ENCODE measurements at places on chromosomes 5 and 9. TPM values are rescaled to one million over a fixed set of nuclear protein-coding genes. Genes with fewer than 3 reads are reported as not detected.

Gene KIF4B
- total RNA-seq: not detected

Gene MARCOL
- not detected for total RNA-seq

Gene EQTN
- not detected for total RNA-seq

Gene MEIKIN
- not detected for total RNA-seq

- DNase-seq: no peak
These were observed 23.8 kb upstream of the CPEB4 start for GRCh38 chr5:173864126-173865050.

DNA sequence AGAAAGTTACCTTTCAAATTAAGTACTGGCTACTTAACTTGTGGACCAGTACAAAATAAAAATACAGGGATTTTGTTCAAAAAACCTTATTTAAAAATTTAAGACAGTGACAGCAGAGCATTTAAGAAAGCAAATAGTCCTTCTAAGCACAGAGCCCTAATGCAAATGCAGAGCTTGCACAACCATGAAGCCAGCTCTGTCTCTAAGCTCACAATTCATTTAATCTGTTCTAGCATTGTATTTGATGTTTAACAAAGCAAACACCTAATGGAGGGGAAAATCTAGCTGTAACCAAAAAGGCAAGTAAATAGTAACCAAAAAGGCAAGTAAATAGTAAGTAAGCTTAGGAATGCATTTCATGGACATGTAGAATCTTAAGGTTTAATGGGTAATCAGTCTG lies 138.7 kb upstream of the GHR start:
- DNase-seq: no peak

GRCh38 chr5:178457471-178457870 lies 132.7 kb downstream of the COL23A1 start:
- DNase-seq: no peak

DNA sequence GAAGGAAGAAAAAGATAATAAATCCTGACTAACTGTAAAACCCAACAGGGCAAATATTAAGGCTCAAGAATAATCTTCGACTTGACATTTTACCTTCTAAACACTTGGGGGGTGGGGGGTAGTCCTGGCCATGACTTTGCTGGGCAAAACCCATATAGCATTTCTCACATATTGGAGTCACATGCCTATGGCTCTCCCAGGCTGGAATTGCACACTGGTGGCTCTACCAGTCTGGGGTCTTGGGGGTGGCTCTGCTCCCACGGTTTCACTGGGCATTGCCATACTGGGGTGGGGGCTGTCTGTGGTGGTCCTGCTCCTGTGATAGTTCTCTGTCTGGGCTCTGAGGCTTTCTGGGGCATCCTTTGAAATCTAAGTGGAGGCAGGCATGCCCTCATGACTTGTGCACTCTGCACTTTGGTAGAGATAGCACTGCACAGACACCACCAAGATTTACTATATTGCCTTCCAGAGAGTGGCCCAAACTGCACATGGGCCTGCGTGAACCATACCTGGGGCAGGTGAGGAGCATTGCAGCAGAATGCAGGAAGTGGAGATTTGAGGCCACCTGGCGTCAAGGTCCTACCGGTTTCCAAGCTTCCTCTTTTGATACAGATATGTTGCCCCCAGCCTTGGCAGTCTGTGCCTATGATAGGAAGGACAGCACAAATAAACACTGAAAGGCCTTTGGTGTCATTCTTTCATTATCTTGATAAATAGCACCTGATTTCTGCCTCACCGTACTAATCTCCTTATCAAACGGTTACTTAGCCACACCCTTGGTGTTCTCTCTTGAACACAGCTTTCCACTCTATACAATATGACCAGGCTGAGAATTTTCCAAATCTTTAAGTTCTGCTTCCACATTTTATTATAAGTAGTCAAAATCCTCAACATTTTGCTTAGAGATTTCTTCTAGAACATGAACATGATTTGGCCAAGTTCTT lies 29.8 kb downstream of the BAAT start:
- DNase-seq: no peak

DNA sequence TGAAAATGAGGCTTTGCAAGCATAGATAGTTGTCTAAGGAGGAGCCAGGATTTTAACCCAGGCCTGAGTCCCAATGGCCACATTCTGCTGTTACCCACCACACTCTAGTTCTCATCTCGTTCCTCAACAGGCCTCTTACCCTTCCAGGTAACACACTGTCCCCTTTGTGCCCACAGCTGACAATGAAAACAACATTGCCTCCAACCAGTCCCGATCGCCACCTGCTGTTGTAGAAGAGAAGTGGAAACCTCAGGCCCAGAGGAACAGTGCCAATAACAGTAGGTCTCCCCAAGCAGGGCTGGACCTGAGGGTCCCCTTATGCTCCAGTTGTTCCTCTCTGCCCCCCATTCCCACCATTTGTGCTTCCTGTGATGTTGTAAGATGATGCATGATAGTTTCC lies 30.4 kb downstream of the AMBP start:
- DNase-seq: no peak

- DNase-seq: no peak
These were observed 1.9 kb downstream of the DBH start for GRCh38 chr9:133638076-133638475.

GRCh38 chr5:178649580-178649979 lies 22.7 kb upstream of the CLK4 start:
- DNase-seq: no peak

GRCh38 chr9:116686693-116687073 lies 422 bp upstream of the TRIM32 start:
- no peak for DNase-seq

DNA sequence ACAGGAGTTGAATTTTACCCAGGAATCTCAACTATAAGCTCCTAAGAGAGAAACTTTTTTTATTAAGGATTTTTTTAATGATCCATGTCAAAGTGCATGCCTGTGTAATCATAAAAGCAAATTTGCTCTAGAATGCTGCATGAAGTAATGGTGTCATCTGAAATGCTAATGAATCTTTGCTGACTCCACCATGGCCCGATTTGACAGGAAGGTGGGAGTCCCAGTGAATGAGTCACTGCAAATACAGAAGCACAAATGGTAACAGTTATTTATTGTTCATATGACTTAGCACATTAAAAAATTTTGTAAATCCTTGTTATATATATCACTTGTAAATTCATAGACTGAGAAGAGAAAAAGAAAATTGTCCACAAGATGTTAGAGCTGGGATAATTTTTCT lies 341.3 kb downstream of the RASEF start:
- DNase-seq: no peak

DNA sequence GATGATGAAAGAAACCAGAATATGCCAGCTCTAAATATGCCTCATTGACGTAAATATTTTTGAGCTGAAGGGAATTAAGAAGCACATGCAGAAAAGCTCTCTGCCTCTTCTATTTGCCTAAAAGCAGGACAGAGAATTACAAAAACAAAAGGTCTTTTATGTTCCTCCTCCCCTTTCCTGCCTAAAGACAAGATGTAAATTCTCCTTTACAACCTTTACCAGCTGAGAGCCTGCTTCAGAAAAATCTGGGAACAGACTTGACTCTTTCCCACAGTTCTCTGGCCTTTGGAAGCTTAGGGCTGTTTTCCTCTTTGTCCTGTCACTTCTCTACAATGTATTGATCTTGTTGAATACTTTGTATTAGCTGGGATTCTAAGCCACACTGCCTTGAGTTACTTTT lies 199.7 kb downstream of the TMC1 start:
- DNase-seq: no peak

GRCh38 chr5:111779260-111779921 lies 22.4 kb upstream of the NREP start:
- DNase-seq: no peak

GRCh38 chr5:33433303-33434240 lies 7.2 kb upstream of the TARS1 start:
- no peak for DNase-seq
